ENCODE measurements at places on chromosomes 12 and 14.

GRCh38 chr14:90629471-90629870 lies 186.8 kb downstream of the TTC7B start:
- DNase-seq: no peak

DNA sequence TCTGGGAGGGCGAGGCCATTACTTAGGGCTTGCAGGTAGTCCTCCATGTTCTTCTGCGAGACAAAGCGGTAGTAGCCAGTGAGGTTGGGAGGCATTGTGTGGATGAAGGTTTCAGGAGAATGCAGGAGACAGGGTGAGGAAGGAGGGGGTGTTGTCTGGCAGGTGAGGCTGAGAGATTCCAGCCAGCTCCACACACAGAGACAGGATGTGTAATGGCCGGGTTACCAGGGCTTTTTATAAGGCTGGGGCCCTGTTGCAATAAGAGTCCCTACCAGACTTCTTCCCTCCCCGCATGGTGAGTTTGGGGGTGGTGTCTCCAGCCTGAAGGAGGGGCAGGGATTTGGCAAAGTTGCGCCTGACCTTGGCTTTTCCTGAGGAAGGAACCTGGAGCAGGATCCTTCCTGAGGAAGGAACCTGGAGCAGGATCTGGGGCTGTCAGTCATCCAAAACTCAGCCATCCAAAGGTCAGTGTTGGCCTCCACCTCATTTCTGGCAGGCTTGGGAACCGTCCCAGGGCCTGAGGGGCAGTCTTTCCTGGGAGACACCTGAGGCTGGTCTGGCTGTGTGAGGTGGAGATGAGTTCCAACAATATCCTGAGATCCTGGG lies at the start of gene RBP5:
Gene RBP5 (minus strand): TSS at position 209 of the 606 bp plus-strand sequence. CDS start 114 bp downstream, at position 95.
- DNase-seq: no peak

DNA sequence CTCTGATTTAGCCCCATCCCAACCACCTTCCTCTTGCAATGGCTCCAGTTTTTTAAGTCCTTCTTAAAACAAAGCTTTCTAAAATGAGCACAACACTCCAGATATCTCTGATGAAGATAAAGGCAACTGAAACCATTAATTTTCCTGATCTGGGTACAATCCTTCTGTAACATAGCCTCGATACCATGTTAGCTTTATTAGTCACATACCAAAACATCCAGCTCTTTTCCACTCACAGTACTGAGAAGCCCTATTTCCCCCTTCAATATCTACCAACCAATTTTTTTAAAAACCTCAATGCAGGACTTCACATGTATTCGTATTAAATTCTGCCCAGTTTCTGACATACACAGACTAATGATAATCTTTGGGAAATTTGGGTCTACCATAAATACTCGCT lies 105.9 kb downstream of the MED13L start:
- no peak for DNase-seq

DNA sequence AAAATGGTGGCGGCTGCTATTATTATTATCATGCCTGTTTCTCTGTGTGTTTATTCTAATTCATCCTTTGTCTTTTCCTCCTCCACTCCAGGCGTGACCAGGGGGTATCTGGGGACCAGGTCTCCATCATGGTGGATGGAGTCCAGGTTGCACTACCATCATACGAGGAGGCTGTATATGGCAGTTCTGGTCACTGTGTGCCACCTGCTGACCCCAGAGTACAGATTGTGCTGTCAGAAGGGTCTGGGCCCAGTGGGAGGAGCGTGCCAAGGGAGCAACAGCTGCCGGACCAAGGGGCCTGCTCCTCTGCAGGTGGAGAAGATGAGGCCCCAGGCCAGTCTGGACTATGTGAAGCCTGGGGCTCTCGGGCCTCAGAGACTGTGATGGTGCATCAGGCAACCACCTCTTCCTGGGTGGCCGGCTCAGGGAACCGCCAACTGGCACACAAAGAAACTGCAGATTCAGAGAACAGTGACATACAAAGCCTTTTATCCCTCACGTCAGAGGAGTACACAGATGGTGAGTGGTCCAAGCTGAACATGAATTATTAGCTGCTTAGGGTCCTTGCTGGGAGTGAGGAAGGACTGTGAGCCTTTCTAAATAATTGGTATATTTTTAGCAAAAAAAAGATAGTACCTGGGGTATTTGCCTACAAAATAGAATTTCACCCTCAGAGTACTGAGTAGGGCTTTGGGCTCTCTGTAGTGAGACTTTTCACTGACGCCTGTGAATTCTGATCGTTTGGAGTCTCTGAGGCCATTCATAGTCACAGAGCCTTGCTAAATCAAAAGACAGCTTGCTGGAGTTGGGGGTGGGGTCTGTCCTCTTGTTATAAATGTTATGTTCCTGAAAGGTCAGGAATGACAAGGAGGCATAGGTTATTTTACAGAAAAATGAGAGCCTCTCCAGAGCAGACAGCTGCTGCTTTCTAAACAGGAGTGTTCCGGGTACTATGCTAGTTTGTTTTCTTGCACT lies 58.1 kb upstream of the SRSF5 start:
- DNase-seq: no peak
